Naive thymus-derived CD4-positive, alpha-beta T cell (primary cell): ENCODE measurements at places on chromosomes 4 and X.

- H3K36me3 ChIP-seq, result no peaks in the 10 kb centered on the region
- no peak overlapping the region for H3K27ac ChIP-seq
- no peaks in the 10 kb centered on the region for H3K27me3 ChIP-seq
Observed at GRCh38 chr4:72084587-72085011, 52.8 kb downstream of the NPFFR2 start.

DNA sequence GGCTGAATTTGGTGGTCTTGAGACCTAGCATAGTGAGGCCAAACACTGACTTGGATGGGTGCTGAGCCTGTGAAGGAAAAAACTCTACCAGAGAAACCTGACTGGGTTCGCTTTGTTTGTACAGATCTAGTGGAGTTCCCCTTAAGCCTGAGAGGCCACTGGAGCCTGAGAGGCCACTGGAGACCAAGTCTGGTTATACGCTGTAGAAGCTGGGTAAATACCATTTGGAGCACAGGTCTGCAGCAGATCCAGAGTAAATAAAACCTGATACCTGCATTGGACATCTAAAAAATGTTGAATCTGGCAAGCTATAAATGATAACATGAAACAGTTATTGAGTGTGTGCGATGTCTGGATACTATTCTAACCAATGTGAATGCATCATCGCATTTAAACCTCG is 104.3 kb upstream of the IGSF1 start:
- no peaks in the 10 kb centered on the region for H3K27me3 ChIP-seq
- H3K36me3 ChIP-seq, result no peaks in the 10 kb centered on the region
- no peak overlapping the region for H3K27ac ChIP-seq
- no peaks in the 10 kb centered on the region for H3K4me1 ChIP-seq
- DNase-seq, result no peak
- no peak overlapping the region for H3K4me3 ChIP-seq

DNA sequence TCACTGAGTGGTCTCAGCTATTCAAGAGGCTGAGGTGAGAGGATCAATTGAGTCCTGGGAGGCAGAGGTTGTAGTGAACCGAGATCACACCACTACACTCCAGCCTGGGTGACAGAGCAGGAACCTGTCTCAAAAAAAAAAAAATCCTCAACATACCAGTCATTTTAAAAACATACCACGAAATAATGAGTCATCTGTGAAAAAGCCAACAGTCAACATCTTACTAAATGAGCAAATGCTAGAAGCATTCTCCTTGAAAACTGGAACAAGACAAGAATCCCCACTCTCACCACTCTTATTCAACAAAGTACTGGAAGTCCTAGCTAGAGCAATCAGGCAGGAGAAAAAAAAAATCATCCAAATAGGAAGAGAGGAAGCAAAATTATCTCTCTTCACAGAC is 104.0 kb upstream of the ARHGEF9 start:
- no peaks in the 10 kb centered on the region for H3K27me3 ChIP-seq
- no peak overlapping the region for H3K4me3 ChIP-seq
- no peaks in the 10 kb centered on the region for H3K36me3 ChIP-seq
- no peak for DNase-seq
- H3K27ac ChIP-seq, result no peak overlapping the region
- no peaks in the 10 kb centered on the region for H3K4me1 ChIP-seq

DNA sequence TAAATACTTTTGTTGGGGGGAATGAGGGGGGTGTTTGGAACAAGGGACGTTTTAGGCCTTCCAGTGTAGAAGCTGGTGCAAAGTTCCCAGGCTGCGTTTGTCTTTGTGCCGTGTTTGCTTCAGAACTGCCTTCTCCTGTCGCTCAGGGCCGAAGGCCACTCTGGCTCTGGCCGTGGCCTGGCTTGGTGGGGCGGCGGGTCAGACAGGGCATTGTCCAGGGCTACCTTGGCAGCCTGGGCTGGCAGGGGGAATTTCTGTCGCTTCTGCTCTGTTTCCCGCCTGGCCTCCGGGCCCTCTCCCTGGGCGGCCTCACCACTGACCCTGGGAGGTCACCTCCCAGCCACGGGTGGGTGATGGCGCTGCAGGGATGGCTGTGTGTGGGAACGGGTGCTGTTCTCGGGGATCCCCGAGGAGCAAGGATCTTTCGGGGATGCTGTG is 140.0 kb downstream of the COL4A6 start:
- DNase-seq, result no peak
- H3K4me3 ChIP-seq, result no peak overlapping the region
- H3K27me3 ChIP-seq, result no peaks in the 10 kb centered on the region
- H3K4me1 ChIP-seq, result no peaks in the 10 kb centered on the region
- H3K36me3 ChIP-seq, result no peaks in the 10 kb centered on the region
- H3K27ac ChIP-seq, result no peak overlapping the region

DNA sequence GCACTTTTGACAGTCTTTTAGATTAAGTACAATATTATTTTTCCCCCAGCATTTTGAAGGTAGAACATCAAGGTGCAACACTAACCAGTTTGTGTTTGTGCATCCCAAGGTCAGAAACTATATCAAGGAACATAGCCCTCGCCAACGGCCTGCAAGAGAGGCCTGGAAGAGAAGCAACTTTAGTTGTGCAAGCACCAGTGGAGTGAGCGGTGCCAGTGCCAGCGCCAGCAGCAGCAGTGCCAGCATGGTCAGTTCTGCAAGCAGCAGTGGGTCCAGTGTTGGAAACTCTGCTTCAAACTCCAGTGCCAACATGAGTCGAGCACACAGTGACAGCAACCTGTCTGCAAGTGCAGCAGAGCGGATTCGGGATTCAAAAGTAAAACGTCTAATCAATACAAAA is 21.7 kb downstream of the FAM199X start:
- H3K4me1 ChIP-seq, result no peaks in the 10 kb centered on the region
- no peak overlapping the region for H3K27ac ChIP-seq
- DNase-seq, result no peak
- no peak overlapping the region for H3K4me3 ChIP-seq

GRCh38 chrX:28757290-28757689 is 170.0 kb downstream of the IL1RAPL1 start:
- no peaks in the 10 kb centered on the region for H3K36me3 ChIP-seq
- no peak for DNase-seq
- no peaks in the 10 kb centered on the region for H3K4me1 ChIP-seq
- H3K4me3 ChIP-seq, result no peak overlapping the region
- H3K27ac ChIP-seq, result no peak overlapping the region

DNA sequence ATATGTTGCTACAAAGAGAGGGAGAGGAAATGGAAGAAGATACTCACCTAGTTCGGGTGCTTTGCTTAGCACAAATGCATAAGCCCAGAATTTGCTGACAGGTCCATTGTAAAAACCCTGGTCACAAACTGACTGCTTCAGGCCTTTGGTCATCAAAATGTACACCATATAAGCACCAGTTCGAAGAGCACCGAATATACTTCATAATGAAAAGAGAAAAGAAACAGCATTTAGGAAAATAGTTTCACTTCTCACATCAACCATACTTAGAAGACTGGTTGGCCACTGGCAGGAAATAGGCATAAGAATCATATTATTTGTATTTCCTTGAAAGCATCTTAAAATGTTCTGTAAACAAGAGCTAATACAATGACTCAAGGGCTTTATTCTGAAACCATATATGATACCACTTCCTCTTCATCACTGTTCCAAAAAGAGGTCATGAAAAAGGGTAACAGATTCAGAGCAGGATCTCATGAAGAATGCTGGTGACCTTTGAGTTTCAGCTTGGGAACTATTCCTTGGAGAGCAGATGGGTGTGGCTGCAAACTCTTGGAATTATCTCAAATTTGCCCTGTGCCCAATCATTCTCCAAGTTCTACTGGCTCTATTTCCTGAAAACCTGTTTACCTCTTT is 138.7 kb downstream of the ELOVL6 start:
- no peaks in the 10 kb centered on the region for H3K27me3 ChIP-seq
- H3K36me3 ChIP-seq, result no peaks in the 10 kb centered on the region
- H3K4me3 ChIP-seq, result no peak overlapping the region
- H3K4me1 ChIP-seq, result no peaks in the 10 kb centered on the region

GRCh38 chrX:112901869-112902725 is 61.5 kb upstream of the AMOT start:
- DNase-seq, result no peak
- H3K36me3 ChIP-seq, result no peaks in the 10 kb centered on the region
- no peaks in the 10 kb centered on the region for H3K27me3 ChIP-seq
- H3K4me3 ChIP-seq, result no peak overlapping the region

DNA sequence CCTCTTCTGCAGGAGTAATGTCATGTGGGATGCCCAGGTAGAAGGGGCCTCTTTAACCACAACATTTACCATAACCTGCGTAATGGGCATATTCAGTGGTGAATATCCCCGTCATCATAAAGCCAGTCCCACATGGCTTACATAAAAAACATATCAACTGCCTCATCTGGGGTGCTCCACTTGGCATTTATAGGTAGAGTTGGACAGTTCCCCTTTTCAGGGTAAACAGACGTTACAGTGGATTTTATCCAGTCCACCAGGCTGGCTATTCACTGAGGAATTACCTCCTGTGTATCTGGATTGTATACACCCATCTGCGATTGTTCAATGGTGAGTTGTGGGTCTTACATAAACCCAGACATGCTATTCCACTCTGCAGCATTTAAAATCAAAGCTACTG is 70.7 kb upstream of the ANKRD17 start:
- H3K4me1 ChIP-seq, result no peaks in the 10 kb centered on the region
- no peaks in the 10 kb centered on the region for H3K36me3 ChIP-seq
- no peak overlapping the region for H3K4me3 ChIP-seq

- no peak overlapping the region for H3K4me3 ChIP-seq
- no peaks in the 10 kb centered on the region for H3K27me3 ChIP-seq
- H3K36me3 ChIP-seq, result no peaks in the 10 kb centered on the region
- DNase-seq, result no peak
- no peaks in the 10 kb centered on the region for H3K4me1 ChIP-seq
- no peak overlapping the region for H3K27ac ChIP-seq
Observed at GRCh38 chrX:143664302-143664701, 28.4 kb upstream of the SLITRK4 start.

DNA sequence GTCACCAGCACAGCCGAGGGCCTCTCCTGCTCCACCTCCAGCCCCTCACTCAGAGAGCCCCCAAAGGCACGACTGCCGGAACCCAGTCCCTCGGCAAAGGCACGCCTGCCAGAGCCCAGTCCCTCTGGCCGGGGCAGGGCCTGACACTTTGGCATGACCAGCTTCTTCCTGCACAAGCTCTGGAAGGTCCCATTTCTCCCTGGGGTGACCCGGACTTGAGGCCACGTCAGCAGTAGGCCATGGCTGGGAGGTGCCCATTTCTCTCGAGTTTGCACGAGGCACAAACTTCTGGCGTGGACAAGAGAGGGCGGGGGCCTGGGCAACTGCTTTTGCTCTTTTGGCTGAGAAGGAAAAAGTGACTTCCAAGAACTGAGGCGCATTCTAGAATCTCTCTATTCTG is 62.2 kb upstream of the GPR78 start:
- DNase-seq, result no peak
- no peak overlapping the region for H3K4me3 ChIP-seq
- H3K27me3 ChIP-seq, result no peaks in the 10 kb centered on the region
- no peaks in the 10 kb centered on the region for H3K36me3 ChIP-seq

DNA sequence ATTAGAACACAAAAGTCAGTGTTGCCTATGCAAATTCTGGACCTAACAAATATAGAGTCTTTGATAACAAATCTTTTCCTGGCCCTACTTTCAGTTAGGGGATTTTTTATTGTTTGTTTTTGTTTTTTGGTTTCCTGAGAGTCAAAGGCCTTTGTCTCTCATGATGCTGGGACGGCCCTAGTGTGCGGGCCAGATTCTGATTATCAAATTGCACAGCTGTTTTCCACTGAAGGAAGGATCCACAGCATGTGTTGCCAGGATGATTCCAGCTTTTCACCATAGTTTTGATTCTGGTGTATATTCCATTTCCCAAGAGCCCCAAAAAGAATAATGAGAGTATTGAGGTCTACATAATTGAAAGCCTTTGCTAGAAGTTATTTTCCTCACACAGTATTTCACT is 248.2 kb downstream of the CAMK2D start:
- peaks cover 5% of the 10 kb centered on the region for H3K36me3 ChIP-seq
- no peak for DNase-seq
